ENCODE measurements at places on chromosomes 5 and 9.

GRCh38 chr5:138611678-138612218 lies 36.5 kb upstream of the HSPA9 start:
- no peak for DNase-seq

DNA sequence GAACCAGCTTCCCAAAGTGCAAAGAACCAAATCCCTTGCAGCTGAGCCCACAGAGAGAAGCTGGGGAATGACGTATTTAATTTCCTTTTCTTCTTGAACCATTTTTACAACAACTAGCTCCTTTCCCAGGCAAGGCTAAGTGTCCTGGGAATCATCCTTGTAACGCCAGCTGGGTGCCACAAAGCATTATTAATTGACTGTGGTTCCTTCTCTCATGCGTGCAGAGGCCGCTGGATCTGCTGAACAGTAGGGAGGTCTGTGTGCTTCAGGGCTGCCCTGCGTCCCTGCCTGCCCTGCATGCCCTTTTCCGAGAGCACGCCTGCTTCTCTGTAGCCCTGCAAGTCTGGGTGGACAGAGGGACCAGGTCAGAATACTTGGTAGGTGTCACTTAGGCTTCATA lies 124.1 kb upstream of the OTULINL start:
- DNase-seq, result no peak

DNA sequence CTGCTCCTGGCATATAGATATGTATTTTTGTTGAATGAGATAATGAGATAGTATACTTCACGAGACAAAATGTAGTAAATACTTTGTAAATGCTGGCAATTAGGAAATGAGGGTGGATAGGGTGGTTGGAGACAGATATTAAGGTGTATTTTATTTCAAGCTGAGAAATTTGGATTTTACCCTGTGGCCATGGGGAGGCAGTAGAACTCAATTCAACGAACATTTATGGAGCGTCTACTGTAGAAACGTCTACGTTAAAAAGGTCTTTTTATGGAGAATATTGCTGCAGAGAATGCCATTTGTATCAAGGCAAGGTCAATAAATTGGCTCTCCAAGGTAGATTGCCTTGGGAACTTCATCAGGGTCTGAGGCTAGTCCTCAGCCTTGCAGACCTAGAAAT lies 21.5 kb upstream of the RALGPS1 start:
- no peak for DNase-seq

DNA sequence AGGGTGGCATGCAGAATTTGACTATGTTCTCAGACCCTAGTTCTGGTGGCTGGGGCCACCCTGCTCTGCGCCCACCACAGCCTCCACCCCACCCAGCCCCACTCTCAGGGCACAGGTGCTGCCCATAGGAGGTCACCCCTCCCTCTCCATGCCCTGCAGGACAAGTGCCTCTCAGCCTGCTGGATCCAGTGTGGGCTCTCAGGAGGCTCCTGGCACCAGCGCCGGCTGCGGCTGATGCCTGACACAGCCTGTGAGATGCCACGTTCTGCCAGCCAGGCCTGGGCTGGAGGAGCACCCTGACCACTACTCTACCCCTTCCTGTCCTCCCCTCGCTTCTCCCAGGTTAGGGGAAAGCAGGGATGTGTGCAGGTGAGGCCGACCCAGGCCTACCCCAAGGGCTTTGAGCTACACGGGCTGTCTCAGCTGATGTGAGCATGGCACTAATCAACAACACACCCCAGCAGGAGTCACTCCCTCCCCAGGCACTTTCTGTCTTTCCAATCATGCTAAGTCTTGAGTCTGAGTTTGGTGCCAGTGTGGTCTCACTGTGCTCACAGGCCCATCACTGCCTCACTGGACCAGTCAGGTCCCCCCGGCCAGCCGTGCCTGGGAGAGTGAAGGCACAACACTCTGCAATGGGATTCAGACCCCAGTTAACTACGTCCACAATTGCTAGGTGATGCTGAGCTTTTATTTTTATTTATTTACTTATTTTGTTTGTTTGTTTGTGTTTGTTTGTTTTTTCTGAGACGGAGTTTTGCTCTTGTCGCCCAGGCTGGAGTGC lies 12.1 kb upstream of the BARX1 start:
- DNase-seq, result no peak

DNA sequence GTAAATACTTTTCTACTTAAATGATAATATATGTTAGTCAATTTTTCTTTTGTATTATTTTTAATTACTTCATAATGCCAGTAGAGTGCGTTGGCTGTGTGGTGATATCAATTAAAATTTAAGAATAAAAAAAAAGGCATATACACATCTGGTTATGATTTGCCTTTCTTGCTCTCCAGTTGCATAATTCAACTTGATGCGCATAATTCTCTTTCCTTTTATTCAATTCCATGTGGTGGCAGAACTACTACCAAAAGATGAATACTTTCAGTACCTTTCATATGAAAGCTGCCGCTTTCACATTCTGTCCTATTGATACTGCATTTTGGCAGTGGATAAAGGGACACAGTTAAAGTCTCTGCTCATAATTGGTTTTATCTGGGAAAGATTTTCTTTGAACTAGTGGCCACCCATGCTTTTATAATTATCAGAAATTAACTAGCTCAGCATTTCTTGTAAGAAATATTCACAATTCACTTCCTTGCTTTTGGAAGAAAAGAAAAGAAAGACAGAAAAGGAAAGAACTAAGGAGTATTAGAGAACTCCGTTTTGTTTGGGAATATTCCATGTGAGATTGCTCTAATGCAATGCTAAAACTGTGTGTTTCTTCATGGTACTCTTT lies 12.3 kb upstream of the ADGRV1 start:
- DNase-seq, result no peak

GRCh38 chr5:36751886-36752285 lies 124.7 kb upstream of the NIPBL start:
- DNase-seq, result peak; percentile 25

DNA sequence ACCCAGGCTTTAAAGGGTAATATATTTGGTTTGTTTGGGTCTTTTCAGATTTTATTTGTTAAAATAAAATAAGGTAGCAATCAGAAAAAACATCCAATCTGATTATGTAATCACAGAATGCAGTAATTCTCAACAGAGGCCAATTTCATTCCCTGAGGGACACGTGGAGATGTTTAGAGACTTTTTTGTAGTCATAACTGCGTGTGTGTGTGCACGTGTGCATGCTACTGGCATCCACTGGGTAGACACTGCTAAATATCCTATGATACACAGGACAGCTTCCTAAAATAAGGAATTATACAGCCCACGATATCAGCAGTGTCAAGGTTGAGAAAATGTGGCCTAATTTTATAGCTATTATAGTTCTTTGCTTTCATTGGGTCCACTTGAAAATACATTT lies 180.8 kb upstream of the KLF9 start:
- DNase-seq, result no peak

- no peak for DNase-seq
Observed at GRCh38 chr5:116531117-116531516, 43.5 kb downstream of the SEMA6A start.

DNA sequence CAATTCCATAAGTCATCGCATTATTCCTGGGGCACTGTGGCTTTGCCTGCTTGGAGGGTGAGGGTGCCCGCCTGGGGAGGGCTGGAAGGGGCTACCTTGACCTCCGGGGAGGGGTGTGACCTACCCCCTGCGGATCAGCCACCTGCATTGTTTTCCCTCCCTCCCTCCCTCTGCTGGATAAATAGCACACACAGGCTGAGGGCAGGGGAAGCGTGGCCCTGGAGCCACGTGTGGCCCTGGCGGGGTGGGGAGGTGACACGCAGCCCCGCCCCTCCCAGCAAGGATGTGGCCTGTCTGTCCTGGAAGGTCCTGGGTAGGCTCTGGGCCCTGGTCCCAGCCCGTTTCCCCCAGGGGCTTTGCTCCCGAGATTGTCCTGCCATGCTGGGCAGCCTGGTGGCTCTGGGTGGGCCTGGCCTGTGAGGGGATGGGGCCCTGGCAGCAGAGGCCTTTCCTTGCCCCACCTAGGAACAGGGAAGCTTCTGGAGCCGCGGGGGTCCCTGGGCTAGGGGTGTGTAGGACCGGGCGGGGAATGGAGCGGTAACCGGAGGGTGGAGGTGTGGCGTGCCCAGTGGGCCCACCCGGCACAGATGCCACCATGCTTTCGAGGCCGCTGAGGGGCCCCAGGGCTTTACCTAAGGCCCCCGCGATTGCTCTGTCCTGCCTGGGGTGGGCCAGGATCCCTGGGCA lies 33.4 kb downstream of the RXRA start:
- no peak for DNase-seq

- no peak for DNase-seq
Observed at GRCh38 chr5:101455851-101456250, 552.8 kb upstream of the ST8SIA4 start.

DNA sequence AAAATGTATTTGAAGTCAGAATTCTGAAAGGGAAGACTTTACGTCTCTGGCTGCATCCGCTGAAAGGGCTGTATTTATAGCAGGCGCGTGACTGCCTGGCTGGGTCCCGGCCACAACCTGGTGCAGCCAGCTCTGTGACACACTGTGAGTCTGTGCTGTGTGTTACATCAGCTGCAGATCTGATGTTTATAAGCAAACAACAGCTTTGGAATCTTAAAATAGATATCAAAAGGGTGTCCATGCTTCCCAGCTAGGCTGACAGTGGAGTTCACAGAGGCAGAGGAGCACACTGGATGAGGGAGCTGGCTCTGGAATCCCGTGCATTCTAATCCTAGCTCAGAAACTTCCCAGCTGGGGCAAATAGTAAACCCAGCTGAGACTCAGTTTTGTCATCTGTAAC lies 433.4 kb upstream of the BRINP1 start:
- DNase-seq, result no peak

- DNase-seq, result no peak
Observed at GRCh38 chr5:87572090-87572489, 159.4 kb upstream of the CCNH start.

GRCh38 chr9:3931996-3932906 lies 367.6 kb downstream of the GLIS3 start:
- DNase-seq, result peak; percentile 74

DNA sequence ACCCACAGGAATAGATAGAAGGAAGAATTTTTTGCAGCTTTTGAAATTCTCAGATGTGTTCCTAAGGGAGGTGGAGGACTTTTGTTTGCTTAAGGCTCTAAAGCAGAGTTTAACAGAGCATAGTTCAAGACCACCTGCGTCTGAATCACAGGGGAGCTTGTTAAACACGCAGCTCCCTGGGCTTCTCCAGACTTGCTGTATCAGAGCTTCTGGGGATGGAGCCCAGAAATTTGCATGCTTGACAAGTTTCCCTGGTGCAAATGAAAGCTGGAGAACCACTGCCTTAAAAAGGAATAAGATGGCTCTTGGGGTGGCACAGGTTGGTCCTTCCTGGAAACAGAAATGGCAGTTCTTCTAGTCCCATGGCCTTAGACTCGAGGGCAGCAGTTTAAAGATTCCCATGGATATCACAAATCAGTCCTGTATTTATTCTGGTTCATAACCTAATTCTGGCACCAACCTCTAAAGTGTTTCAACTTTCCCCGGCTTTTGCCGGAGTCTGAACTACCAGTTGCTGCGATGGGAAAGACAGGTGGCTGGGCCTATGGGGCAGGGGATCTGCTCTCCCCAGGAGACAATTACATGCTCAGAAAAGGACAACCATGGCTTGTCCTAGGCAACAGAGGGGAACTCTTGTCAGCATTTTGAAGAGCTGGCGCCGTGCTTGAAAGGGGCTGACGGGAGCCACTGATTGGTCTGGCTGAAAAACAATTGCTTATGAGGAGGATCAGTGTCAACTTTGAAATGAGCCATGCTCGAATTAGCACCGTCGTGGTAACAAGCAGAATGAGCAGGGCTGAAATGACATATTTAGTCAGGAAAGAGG lies 599.6 kb downstream of the CCDC171 start:
- DNase-seq, result no peak

- DNase-seq, result no peak
Observed at GRCh38 chr9:127660886-127661741, 45.7 kb upstream of the CFAP157 start.

- no peak for DNase-seq
Observed at GRCh38 chr9:107173422-107174180, 109.5 kb upstream of the RAD23B start.

- DNase-seq, result peak; percentile 28
Observed at GRCh38 chr5:160423099-160423498, 1.4 kb downstream of the PTTG1 start.

DNA sequence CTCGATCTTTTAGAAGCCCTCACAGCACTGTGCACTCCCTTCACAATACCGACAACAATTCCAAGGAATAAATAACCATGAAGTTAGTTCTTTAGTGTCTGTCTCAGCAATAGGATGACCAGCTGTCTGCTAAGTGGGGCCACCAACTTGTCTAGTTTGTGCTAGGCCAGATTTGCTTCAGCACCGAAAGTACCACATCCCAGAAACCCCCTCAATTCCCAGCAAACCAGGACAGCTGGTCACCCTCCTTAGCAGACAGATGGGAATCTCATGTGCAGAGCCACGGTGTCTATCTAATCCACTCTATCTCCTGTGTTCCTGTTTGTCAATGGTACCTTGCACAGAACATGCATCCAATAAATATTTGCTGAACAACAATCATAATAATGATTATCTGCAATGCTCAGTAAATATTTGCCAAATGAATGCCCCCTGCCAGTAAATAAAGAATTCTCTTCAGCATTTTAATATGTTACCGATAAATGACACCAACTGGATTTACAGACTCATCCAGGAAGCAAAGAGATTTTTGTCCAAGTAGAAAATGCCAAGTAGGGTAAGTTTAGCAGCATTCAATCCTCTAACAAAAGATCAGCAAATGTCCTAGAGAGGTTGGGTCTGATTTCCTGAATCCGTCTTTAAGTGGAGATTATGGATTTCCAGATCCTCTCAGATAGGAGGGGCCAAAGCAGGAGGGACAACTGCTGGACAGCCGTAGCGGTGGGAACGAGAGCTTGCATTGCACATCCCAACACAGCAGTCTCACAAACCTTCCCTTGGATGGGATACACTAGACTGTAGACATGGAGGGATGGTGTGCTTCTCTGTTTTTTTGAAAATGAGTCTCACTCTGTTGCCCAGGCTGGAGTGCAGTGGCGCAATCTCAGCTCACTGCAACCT lies 51.9 kb upstream of the ANKRD33B start:
- DNase-seq, result no peak

GRCh38 chr5:170028124-170028523 lies 47.8 kb upstream of the INSYN2B start:
- no peak for DNase-seq

- no peak for DNase-seq
Observed at GRCh38 chr9:1871626-1872419, 143.3 kb upstream of the SMARCA2 start.

DNA sequence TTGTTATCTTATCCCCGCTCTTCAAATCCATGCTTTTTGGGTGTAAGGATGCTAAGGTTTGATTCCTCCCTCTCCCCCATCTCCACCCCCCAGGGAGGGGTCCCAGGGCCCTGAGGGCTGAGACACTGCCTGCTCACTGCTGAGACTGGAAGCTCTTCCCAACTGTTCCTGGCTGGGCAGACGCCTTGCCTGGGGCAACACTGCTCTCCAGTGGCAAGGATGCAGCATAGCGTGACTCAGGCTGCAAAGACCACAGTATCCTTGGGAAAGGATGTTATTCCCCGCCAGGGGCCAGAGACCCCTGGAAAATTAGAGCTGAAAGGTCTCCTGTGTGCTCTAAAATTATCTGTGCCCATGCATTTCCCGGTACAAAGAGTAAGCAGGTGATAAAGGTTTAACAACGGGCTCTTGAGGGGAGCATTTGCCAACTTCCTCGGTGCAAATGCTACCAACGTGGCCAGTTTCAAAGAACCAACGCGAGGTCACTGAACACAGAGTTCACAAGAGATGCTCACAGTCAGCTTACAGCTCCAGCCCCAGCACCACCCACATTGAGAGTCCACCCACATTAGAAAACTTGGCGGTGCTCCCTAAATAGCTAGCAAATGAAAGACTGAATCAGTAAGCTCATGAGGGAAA lies 271.9 kb downstream of the NSG2 start:
- peak; percentile 54 for DNase-seq

Data from ELR (cell line).